Daoy (cell line): ENCODE measurements at places on chromosomes 7 and 10. TPM values are rescaled to one million over a fixed set of nuclear protein-coding genes. Genes with fewer than 3 reads are reported as not detected.

- DNase-seq: no peak
Measured at GRCh38 chr7:93188870-93189634, 37.2 kb downstream of the HEPACAM2 start.

GRCh38 chr10:131645756-131646155 lies 255.1 kb upstream of the PPP2R2D start:
- no peak for DNase-seq

- DNase-seq: no peak
Measured at GRCh38 chr7:80244206-80244916, 109.7 kb downstream of the GNAI1 start.

- no peak for DNase-seq
Measured at GRCh38 chr10:68900427-68901104, 549 bp upstream of the DDX50 start.

DNA sequence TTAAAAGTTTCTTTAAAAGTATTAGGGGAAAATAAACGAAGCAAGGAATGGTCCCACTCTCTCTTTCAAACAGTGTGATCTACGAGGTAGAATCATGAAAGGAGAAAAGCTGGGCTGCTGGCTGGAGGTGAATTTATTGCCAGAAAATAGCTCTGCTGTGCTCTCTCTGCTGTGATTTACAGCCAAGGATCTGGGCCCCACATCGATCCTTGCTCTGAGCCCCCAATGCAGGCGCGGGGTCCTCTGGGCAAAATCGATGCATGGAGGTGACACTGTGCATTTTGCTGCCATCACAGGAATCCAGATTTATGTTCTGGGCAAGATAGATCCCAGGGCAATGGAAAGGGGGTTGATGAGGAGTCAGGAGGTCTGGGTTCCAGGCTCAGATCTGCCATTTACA lies 91.0 kb upstream of the GPR26 start:
- DNase-seq: no peak

- no peak for DNase-seq
Measured at GRCh38 chr7:91465595-91466061, 201.4 kb downstream of the FZD1 start.

DNA sequence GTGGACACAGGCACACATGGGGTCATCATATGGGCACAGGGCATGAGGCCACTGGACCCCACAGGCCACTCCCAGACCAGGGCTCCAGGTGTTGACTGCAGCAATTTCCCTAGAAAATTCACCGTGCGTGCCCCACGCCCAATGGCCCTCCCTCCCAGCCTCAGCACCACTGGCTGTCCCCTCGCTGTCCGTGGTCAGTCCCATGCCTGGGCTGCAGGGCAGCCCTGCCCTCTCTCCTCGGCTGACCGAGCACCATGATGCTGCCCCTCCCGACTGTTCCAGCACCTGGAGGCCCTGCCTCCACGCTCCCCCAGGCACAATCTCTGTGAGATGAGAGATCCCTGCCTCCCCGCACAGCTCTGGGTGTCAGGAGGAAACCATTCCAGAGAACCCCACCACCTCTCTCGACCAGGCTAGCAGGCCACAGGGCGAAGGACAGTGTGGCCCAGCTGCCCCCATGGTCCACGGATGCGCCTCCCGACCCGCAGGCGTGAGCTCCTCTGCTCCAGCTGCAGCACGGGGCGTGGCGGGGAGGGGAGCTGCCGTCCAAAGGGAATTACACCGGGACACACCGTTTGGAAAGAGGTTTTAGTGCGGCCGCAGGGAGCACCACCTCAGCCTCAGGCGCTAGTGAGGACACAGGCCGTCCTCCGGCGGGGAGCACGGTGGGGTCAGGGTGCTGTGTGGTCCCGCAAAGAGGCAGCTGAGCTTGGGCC lies 12.6 kb downstream of the NUDT1 start:
- no peak for DNase-seq

- no peak for DNase-seq
Measured at GRCh38 chr10:126391192-126391885, 3.1 kb upstream of the ADAM12 start.

DNA sequence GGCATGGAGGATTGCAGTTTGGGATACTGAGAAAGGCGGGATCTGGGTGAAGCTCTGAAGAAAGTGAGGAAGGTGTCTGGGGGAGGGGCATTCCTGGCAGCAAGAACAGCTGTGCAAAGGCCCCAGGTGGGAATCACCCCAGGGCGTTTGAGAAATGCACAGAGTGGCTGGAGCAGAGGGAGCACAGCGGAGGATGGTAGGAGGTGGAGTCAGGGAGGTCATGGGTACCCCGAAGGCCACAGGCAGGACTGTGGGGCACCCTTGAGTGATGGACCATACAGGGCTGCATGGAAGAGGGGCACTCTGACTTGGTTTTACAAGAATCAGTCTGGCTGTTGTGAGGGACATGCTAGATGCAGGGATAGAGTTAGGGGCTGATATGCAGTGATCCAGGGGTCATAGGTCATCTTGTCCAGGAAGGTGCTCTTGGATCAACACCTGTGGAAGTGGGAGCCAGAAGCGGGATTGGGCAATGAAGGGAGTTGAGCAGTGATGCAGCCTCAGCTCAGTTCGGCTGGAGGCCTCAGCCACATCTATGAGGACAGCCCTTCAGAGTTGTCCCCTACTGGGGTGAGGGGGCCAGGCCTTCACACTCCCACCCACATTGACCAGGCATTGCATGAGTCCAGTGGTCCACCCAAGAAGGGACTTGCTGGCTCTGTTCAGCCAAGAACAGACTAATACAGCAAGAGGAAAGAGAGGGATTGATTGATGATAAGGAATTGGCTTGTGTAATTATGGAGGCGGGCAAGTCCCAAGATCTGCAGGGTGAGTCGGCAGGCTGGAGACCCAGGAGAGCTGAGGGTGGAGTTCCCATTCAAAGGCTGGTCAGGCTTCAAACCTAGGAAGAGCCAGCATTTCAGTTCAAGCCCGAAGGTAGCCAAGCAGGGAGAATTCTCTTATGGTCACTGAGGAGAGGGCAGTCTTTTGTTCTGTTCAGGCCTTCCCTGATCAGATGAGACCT lies 48.7 kb downstream of the TSPAN15 start:
- DNase-seq: no peak

GRCh38 chr7:102849538-102849937 lies 63.3 kb upstream of the LRRC17 start:
- no peak for DNase-seq

- DNase-seq: no peak
Measured at GRCh38 chr7:45162943-45163691, 5.5 kb downstream of the RAMP3 start.

DNA sequence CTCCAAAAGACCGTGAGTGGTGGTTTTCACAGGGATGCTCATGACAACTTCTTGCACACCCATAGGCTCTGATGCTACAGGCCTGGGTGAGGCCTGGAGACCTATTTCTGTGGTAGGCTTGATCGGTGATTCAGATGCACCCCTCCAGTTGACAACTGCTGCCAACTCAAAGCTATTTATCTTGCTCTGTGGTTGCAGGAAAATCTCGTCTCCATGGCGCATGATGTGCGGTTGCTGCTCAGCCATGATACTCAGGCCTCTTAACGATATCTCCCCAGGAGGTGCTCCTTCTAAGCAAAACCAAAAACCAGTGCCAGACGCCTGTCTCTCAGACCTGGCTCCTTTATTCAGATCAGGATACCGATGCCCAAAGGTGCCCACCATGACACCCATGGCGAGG lies 31.4 kb downstream of the C10orf90 start:
- DNase-seq: peak; percentile 72

DNA sequence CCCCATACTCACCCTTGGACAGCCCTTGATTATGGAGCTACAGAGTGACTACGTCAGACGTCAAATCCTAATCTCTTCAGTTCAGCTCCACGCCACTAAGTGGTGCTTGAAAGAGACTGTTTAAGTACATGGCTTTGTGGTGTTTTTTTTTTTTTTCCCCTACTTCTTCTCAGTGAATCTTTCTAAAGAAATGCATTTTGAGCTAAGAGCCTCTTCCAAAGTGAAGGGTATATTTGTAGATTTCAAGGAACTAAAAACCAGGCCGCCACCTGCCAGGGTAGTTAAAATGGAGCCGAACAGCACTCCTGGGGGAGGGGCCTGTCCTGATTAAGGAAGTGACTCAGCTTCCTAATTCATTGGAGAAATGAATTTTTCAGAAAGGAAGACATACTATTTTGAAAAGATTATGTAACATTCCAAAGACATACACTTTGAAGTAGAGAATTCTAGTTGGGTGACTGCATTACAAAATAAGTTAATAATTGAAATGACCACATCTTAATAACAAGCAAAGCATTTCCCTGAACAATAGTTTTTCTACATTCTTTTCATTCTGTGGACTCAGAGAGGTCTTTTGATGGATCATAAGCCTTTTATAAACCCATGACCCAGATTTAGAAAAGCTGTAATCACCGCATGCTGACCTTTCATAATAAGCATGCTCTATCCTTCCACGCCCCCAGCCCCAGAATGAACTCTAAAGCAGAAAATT lies 20.6 kb upstream of the VPS41 start:
- DNase-seq: peak; percentile 25

GRCh38 chr7:121831351-121831750 lies 41.6 kb upstream of the PTPRZ1 start:
- DNase-seq: peak; percentile 17

DNA sequence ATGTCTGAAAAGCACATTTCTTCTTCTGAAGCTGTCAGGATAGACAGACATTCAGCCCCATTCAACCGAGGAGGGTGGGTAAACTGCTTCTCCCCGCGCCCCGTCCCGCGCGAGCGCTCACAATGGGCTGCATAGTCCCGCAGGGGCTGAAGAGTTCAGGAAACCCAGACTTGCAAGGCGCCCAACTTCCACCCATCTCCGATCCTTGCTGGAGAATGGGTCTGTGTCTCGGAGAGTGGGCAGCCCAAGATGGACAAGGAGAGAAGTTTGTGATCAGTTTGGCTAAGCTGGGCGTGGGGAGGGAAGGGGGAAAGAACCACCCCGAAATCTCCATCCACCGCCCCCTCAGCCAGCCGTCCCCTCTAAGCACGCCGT lies 686 bp downstream of the AASS start:
- peak; percentile 64 for DNase-seq

- DNase-seq: peak; percentile 72
Measured at GRCh38 chr7:57403601-57404342, 46.2 kb upstream of the ZNF716 start.

- peak; percentile 9 for DNase-seq
Measured at GRCh38 chr7:96361116-96361857, 39.4 kb upstream of the SLC25A13 start.

DNA sequence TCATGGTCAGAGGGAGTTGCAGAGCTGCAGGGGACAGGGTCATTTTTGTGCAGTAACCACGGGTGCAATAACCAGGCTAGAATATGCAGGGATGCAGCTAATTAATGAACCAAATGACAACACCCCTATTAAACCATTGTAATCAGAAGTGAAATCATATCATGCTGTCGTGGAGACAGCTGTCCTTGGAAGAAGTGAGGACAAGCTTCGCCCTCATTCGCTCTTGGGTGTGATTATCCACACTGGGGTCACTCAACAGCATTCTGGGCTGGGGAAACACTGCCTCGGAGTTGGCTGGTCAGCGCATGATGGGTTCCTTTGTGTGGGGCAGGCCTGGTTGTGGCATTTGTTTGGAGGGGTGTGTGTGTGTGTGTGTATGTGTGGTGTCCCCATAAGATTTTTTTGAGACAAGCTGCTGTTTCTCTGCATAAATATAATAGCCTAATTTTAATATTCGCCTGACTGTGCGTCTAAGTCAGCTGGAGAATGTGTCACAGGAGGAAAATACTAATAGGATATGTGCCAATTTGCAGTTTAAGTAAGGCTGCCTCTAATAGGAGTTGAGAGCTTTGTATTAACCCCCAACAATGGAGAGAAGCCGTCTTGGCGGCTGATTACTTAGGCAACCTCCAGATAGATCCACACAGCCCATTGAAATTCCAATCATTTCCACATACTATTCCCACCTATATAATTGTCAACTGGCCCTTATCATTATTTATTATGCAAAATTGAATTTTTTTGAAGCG lies 149.4 kb downstream of the DNAJB6 start:
- no peak for DNase-seq

DNA sequence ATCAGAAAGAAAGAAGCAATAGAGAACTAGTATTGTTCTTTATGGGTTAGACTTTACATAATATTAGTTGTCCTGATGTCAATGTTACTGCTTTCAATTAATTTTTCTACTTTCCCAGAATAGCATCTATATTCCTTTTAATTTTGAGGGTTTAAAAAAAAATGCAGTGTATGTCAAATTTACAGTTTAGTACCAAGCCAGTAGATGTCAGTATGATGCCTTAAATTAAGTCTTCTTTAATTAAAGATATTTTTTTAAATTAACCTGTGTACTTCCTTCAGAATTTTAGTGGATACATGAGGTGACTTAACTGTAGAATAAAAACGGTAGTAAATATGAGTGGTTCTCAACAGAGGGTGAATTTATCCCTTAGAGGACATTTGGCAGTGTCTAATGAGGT lies 35.2 kb upstream of the STOX1 start:
- no peak for DNase-seq

- DNase-seq: peak; percentile 15
Measured at GRCh38 chr7:82598958-82599357, 155.4 kb upstream of the CACNA2D1 start.

DNA sequence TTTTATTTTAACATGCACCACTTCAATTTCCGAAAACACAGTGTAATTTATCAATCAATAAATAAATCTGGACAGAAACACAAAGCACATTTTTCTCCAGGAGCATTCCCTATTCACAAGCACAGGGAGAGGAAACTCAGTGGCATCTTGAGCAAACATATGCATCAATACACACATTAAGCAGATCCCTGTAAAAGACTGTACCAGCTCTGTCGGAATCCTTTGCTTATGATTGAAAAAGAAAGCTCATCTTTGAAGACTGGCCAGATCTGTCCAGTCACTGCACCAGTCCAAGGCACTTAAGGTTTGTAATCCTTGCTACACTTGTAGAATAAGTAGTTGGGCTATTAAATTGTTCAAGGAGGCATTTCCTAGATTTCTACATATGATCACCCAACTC lies 343.9 kb downstream of the BMPER start:
- no peak for DNase-seq

DNA sequence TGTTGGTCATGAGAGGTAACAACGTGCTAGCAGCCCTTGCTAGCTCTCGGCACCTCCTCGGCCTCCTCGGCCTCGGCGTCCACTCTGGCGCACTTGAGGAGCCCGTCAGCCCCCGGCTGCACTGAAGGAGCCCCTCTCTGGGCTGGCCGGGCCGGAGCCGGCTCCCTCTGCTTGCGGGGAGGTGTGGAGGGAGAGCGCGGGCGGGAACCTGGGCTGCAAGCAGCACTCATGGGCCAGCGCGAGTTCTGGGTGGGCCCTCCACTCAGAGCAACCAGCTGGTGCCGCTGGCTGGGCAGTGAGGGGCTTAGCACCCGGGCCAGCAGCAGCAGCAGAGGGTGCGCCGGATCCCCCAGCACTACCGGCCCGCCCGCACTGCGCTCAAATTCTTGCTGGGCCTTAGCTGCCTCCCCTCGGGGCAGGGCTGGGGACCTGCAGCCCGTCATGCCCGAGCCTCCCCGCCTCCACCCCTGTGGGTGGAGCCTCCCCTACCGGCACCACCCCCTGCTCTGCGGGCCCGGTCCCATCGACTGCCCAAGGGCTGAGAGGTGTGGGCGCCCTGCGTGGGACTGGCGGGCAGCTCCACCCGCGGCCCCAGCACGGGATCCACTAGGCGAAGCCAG lies 96.1 kb downstream of the PAXIP1 start:
- no peak for DNase-seq

- DNase-seq: no peak
Measured at GRCh38 chr7:159153511-159153910, 8.8 kb upstream of the VIPR2 start.

Gene SPDYE1
- not detected in 2 replicates for total RNA-seq

Gene GPR141
- total RNA-seq: not detected in 2 replicates

Gene ASB10
- not detected in 2 replicates for total RNA-seq

Gene NRAP
- total RNA-seq: not detected in 2 replicates

Gene GHRHR
- total RNA-seq: not detected in 2 replicates

Gene PTPN20
- not detected in 2 replicates for total RNA-seq

Gene AGMO
- 0.06 TPM in 1 of 2 replicates, not detected in the other for total RNA-seq

Gene GPRIN2
- 0.23 TPM in 1 of 2 replicates, not detected in the other for total RNA-seq

Gene H2BK1
- total RNA-seq: not detected in 2 replicates

Gene LBX1
- total RNA-seq: 0.06 TPM in 1 of 2 replicates, not detected in the other

Gene TMEM229A
- total RNA-seq: not detected in 2 replicates
